ENCODE measurements at places on chromosomes 5 and 9. TPM values are rescaled to one million over a fixed set of nuclear protein-coding genes. Genes with fewer than 3 reads are reported as not detected.

- H3K36me3 ChIP-seq = no peaks in the 10 kb centered on the region
- no peak for DNase-seq
- H3K27ac ChIP-seq = no peak overlapping the region
- no peak overlapping the region for H3K4me3 ChIP-seq
- H3K4me1 ChIP-seq = no peaks in the 10 kb centered on the region
Measured at GRCh38 chr5:135460246-135461033, 8.3 kb upstream of the TIFAB start.

OR1J2 gene
- not detected for polyA plus RNA-seq

DNA sequence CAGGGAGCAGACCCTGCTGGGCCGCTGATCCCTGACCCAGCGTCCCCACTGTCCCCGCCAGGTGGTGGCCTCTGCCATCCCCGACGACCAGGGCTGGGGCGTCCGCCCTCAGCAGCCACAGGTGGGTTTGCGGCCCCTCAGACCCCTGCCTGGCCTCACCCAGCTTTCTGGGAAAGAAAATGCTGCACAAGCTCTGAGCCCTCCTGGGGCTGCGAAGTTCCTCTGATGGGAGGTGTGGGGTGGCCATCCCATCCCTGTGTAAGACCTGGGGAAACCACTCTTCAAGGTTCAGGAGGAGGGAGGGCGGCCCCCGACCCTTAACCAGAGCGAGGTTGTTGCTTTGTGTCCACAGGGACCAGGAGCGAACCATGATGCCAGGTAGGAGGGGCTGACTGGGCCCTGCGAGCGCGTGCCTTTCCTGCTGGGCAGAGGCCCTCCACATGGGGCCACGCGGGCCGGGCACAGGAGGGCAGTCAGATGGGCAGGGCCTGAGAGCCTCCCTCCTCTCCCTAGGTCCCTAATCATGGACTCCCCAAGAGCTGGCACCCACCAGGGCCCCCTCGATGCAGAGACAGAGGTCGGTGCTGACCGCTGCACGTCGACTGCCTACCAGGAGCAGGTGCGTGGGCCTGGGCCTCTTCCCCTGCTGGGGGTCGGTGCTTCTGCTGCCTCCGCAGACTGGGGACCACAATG lies 7.7 kb downstream of the NOXA1 start:
- H3K27ac ChIP-seq = no peak overlapping the region
- H3K4me3 ChIP-seq = no peak overlapping the region
- no peaks in the 10 kb centered on the region for H3K4me1 ChIP-seq
- DNase-seq = no peak
- H3K36me3 ChIP-seq = no peaks in the 10 kb centered on the region
- H3K27me3 ChIP-seq = no peaks in the 10 kb centered on the region

DNA sequence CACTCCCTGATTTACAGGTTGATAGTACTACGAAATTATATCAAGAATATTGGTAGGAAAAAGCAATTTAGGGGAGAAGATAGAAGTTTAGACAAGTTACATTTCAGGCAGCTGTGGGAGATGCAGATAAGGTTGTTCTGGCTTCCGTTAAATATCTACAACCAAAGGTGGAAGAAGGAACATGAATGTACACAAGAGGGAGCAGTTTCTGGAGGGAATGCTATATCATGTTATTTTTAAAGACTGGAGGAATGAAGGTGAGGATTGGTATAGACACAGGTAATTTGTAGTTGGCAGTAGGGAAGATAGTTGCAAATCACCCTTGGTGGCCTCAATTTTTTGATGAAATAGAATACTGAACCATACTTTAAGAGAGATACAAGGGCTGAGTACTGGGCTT lies 187.3 kb upstream of the NMUR2 start:
- no peak overlapping the region for H3K4me3 ChIP-seq
- H3K27ac ChIP-seq = no peak overlapping the region
- no peak for DNase-seq
- no peaks in the 10 kb centered on the region for H3K27me3 ChIP-seq
- H3K4me1 ChIP-seq = no peaks in the 10 kb centered on the region

TGFBI gene
- polyA plus RNA-seq = 6.2 TPM

Data from H1 (cell line).